ENCODE measurements at places on chromosomes 1 and 21.

DNA sequence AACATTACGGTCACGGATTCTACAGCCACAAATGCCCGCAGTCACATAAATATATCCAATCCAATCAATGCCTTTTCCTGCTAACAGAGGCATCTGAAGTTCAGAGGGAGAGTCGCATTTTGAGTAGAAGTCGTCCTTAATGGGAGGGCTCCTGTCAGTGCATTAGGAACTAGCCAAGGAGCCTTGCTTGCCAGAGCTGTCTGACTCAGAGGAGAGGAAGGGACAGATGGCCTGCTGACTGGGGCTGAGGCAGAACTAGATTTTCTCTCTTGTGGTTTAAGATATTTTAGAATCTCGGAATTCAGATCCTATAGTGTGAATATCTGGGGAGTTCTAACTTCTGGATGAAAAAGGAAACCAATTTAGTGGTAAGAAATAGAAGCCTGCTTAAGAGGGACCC, 10.6 kb downstream of the XKR8 start:
- peak; percentile 82 for DNase-seq

- DNase-seq = no peak
Observed at GRCh38 chr21:42161956-42162681, 56.8 kb upstream of the ABCG1 start.

DNA sequence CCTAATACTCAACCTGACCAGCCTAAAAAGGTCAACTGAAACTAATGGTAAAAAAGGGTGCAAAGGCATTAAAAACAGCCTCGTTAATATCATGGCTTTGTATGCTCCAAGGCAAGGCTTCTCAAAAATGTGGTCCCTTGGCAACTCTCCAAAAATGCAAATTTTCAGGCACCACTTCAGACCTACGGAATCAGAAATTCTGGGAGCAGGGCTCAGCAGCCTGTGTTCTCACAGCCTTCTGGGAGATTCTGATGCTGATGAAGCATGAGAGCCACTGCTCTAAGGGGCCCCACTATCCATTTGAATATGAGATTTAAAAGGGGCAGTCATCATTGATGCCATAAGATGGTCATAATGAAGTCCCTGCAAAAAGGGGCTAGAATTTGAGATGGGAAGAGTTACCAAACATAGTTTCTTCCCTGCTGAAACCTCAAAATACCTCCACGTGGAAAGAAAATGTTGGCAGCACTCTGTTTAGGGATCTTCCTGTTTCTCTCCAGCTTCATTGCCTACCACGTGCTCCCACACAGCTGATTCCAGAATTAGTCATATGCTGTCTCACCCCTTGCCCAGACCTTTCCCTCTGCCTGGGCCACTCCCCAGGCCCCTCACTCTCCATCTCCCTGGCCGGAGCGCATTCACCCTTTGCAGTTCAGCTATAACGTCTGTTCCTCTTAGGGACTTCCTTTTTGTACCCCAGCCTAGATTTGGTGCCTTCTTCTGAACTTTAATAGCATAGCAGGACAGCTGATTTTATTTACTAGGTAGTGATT, 46.7 kb downstream of the PHC2 start:
- DNase-seq = peak; percentile 71

DNA sequence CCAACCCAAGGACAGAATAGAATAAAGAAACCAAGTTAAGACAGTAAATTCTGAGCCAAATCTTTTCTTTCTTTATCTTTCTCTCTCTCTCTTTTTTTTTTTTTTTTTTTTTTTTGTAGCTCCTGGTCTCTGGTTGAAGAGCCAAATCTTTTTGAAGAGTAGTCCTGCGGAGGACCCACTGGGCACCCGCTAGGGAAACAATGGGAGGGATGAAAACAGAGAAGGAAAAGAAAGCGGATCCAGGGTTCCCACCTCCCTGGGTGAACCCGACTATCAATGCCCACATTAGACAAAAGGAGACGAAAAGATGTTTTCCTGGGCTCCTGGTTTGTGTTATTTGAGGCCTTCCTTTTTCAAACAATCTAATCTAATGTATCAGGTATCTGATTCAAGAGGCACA, 49.8 kb upstream of the FBXO28 start:
- DNase-seq = no peak

GRCh38 chr1:79852004-79852403, 845.5 kb upstream of the ADGRL4 start:
- DNase-seq = no peak

- no peak for DNase-seq
Observed at GRCh38 chr1:234839663-234840062, 229.7 kb upstream of the IRF2BP2 start.
